ENCODE measurements at places on chromosomes 16 and 17.

- no peak for DNase-seq
Measured at GRCh38 chr17:45430006-45430737, 2.5 kb downstream of the ARHGAP27 start.

- DNase-seq, result no peak
Measured at GRCh38 chr17:44906763-44907728, 7.8 kb upstream of the EFTUD2 start.

DNA sequence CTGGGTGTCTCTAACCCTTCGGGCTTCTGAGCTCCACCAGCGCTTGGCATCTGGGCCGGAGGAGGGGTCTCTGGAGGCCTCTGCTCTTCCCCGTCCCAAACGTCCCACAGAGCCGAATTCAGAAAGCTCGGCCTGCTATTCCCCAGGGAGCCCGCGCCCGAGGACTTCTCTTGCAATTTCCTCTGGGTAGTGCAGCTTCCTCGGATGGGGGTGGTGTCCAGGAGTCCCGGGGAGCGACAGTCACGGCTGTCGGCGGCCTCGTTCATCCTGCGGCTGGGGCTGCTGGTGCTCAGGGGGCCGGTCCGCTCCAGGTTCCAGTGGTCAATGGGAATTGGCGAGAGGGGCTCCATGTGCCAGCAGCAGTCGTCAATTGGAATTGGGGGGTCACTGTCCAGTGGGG is 11.8 kb upstream of the NLRC3 start:
- no peak for DNase-seq

DNA sequence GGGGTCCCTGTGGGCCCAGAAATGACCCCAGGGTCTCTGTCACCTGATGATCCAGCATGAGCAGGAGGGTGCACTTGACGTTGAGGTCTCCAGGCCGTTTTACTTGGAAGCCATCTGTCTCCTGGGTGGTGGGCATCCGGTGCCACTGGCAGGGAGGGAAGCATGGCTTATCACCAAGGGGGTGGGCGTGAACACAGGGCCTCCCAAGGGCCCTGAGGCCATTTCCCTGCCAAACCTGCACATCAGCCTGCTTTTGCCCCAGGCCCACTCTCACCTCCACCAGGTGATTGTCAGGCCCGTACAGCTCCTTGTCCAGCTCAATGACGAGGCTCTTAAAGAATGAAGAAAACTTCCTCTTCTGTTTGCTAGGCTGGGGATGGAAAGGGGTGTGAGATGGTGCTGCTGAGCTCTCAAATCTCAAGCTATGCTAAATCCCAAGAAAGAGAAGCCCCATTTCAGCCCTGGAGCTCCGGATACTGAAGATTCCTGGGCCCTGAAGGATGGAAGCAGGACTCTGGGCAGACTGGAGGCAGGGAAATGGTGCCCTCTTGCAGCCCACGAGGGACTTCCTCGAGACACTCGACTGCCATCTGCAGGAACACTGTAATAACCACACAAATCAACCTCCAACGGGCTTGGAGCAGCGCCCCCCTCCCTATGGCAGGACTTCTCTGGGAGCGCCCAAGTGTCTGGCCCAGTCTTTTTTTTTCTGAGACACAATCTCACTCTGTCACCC is 7.1 kb upstream of the FTSJ3 start:
- DNase-seq, result peak; percentile 72

DNA sequence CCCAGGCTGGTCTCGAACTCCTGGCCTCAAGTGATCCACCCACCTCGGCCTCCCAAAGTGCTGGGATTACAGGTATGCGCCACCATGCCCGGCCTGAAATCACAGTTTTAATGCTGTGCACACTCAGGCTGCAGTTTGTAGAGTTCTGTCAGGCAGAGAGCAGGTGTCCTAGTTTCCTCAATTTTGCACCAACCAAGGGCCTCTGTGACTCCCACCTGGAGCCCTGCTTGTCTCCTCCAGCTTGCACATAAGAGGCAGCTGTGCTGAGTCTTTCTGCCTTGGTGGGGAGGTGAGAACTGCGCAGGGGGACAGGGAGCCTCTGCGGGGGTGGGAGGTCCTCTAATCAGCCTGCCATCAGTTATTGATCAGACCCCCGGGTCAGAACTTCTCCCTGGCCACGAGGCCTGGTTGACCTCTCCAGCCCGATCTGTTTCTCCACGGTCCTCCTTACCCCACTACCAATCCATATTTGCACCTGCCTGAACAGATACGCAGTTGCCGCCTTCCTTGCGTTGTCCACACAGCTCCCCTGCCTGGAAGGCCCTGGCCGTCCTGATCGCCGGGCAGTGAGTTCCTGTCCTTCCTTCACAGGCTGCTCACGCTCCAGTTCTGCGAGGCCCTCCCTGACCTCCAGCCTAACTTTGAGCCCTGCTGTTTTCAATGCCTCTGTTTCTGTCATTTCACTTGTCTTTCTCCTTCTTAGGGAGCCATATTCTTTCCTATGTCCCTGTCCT is 48.1 kb upstream of the SIAH1 start:
- DNase-seq, result no peak

Measured in endothelial cell (in vitro differentiated cells).